ENCODE measurements at places on chromosomes 16 and 17. TPM values are rescaled to one million over a fixed set of nuclear protein-coding genes. Genes with fewer than 3 reads are reported as not detected.

The TVP23A gene
- 19.6 TPM for total RNA-seq

The EPOP gene
- total RNA-seq, result 11.9 TPM

The ENPP7 gene
- not detected for total RNA-seq

The ACBD4 gene
- total RNA-seq, result 22.0 TPM

The SLC5A2 gene
- total RNA-seq, result 0.68 TPM

All from dorsolateral prefrontal cortex (tissue), 122 donors.